RKO (cell line): ENCODE measurements at places on chromosomes 4 and X.

- DNase-seq = no peak
Measured at GRCh38 chr4:63211375-63211774, 1197.9 kb downstream of the TECRL start.

- DNase-seq = no peak
Measured at GRCh38 chr4:163404580-163404979, 60.9 kb downstream of the NPY5R start.

DNA sequence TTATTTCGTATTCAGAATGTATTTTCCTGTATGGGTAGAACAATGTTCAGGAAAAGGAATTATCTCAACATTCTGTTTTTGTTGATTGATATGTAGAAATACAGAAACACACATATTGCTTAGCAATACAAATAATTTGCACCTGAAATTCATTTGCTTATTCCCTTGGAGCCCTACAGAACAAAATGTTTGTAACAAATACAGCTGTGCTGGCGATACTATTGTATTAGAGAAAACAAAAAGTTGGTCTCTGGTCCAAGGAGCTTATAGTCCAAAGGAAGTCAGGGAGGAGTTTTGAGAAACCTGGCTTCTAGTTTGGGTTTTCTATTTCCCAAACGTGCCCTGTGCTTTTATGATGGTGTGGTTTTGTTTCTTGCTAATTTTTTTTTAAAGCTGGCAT lies 37.8 kb upstream of the CAPN6 start:
- no peak for DNase-seq

DNA sequence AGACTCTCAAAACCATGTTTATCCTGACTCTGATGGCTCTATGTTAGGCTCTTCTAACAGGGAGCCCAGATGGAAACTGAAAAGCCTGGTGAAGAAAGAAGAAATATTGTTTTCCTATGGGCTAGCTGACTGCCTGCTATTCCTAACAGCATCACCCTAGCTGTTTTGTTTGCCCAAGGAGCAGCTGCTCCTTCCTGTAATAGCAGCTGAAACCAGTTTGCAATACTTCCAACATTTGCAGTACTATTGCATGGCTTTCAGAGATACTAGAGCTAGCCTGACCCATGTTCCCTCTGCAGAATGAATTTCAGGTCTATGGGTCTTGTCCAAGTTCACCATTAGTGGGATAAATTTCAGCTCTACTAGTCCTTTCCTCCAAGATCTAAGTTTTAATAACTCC lies 495.2 kb downstream of the INPP4B start:
- DNase-seq = no peak

DNA sequence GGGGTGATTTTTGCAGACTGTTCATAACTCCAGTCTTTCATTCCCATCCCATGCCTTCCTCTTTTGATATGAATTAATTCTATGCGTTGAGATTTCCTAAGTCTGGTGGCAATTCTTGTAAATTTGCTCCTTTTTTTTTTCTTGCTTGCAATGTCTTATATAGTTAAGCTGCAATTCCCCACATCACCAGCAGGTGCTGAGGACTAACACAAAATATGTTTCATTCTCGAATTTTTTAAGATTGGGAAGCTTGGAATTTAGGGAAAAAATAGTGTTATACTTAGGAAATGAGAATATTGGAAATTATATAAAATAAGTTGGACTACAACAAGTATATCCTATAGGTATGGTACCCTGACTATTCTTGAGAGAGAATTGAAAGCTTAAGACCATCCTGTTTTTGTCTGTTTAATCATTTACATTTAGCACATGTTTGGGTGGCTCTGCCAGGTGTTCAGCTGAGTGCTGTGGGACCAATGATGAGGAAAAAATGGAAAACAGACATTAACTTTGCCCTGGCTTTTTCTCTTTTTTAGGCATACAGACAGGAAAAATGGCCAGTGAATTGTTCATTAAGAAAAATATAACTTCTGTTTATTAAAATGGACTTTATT lies 30.2 kb downstream of the AFF2 start:
- DNase-seq = peak; percentile 13

GRCh38 chr4:109052821-109053220 lies 249.6 kb downstream of the COL25A1 start:
- DNase-seq = no peak
